Gastroesophageal sphincter (tissue), 4 donors: ENCODE measurements at places on chromosomes 1 and 21. TPM values are rescaled to one million over a fixed set of nuclear protein-coding genes. Genes with fewer than 3 reads are reported as not detected.

The FCRL2 gene
- total RNA-seq = not detected

DNA sequence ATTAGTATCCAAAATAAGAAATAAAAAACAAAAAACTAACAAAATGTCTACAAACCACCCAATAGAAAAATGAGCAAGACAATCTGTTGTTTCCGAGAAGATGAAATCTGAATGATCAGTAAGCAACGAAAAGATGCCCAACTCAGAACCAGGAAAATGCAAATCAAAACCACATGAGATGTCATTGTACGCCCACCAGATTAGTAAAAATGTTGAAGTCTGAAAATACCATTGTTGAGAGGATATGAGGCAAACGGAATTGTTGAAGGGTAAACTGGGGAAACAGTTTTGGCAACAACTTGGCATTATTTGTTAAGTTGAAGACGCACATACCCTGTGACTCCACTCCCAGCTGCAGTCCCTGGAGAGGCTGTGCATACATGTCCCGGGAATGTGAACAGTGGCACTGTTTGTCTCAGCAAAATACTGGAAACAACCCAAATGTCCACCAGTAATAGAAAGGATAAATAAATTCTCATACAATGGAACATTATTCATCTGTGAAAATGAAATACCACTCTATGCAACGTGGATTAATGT is 10.6 kb downstream of the ZBTB17 start:
- ATAC-seq = peak; percentile 42

DNA sequence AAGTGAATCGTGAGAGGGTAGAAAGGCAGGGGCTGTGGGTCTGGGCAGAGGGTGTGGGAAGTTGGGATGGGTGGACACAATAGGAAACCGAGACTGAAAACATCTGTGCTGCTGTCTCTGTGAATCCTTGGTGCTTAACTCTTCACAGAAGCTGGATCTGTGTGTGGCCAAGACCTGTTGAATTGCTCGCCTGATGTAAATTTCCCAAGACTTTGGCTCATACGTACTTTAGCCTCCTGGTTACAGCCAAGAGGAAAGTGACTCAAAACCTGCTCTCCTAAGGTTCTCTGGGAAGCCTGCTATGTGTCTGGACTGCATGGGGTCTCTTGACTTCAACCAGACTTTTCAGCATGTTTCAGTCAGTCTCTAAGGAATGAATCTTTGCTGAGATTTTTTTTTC is 270.3 kb downstream of the RWDD3 start:
- no peak for ATAC-seq

DNA sequence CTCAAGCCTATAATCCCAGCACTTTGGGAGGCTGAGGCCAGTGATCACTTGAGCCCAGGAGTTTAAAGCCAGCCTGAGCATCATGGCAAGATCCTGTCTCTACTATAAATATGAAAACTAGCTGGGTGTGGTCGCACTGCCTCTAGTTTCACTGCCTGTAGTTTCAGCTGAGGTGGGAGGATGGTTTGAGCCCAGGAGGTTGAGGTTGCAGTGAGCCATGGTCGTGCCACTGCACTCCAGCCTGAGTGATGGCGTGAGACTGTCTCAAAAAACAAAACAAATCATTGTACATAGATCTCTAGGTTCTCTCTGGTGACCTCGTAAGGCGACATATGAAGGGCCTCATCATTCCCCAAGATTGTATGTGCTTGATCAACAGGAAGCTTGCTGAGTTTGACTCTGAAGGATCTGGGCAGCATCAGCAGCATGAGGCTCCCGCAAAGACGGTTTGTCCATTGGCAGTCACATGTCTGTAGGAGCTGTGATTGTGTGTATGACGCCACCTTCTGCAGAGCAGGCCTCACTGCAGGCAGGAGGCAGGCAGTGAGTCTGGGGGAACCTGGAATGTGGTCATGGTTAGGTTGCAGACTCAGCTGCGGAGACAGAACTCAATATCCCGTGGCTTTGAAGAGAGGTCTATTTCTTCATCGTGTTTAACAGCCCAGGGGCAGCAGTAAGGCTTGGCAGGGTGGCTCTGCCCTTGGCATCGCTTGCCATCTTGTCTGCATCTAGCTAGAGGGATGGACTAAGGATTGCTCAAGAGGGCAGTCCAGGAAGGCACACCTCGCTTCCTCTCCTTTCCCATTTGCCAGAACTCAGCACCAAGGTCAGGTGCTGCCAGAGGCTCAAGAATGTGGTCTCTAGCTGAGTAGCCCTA is 14.0 kb downstream of the ATP5PO start:
- peak; percentile 57 for ATAC-seq

DNA sequence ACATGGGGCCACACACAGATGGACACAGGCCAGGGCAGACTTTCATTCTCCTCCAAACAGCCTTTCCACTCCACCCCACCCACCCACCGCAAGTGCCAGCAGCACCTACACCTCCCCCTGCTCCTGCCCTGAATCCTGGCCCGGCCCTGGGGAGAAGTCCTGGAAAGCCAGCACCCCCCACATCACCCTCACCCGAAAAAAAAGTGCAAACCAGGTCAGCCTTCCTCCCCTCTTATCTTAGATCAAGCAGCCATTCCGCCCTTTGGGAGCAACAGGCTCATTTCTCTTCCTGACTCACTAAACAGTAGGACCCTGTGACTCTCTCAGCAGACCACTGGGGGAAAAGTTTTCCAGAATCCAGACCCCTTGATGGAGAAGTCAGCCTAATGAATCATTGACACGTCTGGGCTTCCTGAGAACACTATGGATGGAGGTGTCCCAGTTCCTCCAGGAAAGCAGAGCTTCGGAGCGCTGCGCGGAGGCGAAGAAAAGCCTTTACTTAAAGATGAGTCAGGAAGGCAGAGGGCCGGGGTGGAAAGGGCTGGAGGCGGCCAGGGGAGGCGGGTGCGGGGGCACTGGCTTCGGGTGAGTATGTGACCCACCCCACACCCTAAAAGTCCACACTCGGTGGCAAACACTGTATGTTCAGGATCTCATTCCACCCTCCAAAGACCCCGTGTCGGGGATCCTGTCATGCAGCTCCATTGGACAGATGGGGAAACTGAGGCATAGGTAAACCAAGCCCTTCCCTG is 588.7 kb downstream of the MATN1 start:
- ATAC-seq = no peak

- no peak for ATAC-seq
Observed at GRCh38 chr21:35349376-35350080, 300.4 kb upstream of the RUNX1 start.

DNA sequence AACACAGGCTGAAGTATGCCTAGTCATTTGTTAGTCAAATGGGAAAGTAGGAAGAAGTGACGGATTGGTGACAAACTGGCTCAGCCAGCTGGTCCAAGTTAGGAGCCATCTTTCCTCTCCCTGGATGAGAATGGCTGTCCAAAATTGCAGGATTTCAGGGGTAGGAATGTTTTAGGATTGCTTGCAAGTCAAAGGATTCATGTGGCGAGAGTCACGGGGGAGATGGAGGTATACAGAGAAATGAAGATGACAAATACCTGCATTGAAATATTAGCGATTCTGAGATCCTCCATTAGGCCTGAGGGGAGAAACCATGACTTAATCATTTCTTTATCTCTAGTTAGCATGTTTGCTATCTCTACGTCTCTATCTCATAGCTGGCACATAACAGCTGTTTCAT is 41.8 kb upstream of the PIGC start:
- no peak for ATAC-seq

DNA sequence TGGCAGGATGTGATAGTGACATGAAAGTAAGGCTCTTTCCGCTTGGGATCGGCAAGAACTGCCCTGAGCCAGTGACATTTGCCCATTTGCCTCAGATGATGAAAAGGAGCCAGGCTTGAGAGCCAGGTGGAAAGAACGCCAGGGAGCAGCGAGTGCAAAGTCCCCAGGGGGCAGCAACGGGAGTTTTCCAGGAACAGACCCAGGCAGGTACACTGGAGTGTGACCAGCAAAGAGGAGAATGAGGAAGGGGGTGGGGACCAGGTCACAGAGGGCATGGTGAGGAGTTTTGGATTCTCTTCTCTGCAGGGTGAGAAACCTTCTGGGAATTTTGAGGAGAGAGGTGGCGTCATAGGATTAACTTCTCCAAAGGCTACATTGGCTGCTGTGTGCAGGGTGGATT is 10.8 kb upstream of the ETS2 start:
- no peak for ATAC-seq

DNA sequence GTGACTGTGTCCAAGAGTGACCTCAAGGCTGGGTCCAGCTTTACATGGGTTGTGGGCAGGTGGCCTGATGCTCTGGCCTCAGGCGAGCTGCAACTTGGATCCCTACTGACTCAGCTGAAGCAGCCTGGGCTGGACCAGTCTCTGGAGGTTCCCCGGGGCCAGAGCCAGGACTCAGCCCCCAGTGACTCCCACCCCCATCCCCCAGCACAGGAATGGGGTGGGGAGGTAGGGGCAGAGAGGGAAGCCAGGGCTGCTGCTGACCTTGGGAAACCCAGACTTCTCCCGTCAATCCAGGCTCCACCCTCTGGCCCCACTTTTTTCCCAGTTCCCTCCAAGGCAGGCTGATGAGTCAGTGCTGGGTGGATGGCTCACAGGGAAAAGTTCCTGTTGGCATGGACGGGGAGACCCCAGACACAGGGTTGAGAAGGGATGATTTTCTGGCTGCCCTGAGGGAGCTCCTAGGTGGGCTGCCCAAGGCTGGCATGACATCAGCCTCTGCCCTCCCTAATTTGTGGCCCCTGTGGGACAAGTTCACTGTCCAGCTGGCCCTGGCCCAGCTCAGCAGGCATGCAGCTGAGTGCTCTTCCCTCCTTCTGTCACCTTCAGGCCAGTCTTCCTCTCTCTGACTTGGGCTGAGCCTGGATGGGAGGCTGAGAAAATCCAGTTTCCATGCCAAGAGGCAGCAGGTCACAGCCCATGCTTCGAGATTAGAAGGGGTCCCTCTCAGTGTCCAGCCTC is 2.2 kb downstream of the ZC3H12A start:
- peak; percentile 52 for ATAC-seq

The ATP1A4 gene
- not detected for total RNA-seq

DNA sequence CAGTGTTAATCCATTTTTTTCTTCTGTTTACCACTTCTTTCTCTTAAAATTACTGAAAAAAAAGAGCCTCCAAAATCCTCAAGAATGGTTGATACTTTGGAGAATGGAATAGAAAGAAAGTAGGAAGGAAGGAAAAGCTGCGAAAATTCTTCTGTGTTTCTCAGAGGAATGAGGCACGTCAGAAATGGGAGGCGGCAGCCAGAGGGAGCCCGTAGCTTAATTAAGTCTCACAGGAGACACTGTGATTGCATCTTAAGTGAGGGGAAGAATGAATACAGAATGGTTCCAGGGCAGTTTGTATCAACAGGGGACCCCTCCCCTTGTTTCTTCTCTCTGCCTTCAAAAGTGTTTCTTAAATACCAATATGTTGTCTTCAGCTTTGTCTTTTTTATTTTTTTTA is 1099.5 kb downstream of the PLA2G4A start:
- no peak for ATAC-seq

GRCh38 chr1:160637821-160638539 is 8.9 kb downstream of the SLAMF1 start:
- ATAC-seq = no peak

GRCh38 chr1:230077436-230078213 is 10.6 kb downstream of the GALNT2 start:
- ATAC-seq = no peak

The NLRP3 gene
- 3.1 TPM for total RNA-seq

DNA sequence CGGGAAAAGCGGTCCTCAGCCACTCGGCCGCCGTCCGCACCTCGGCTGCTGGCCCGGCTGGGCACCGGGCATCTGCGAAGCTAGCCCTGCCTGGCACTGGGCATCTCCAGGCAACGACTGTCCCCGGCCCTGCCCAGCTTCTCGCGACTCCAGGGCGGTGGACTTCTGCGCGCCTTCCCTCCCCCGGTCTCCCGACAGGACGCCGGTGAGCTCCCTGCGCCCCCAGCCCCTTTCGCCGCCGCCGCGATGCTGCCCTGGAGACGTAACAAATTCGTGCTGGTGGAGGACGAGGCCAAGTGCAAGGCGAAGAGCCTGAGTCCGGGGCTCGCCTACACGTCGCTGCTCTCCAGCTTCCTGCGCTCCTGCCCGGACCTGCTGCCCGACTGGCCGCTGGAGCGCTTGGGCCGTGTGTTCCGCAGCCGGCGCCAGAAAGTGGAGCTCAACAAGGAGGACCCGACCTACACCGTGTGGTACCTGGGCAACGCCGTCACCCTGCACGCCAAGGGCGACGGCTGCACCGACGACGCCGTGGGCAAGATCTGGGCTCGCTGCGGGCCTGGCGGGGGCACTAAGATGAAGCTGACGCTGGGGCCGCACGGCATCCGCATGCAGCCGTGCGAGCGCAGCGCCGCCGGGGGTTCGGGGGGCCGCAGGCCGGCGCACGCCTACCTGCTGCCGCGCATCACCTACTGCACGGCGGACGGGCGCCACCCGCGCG is 514 bp downstream of the FAM43B start:
- ATAC-seq = no peak

GRCh38 chr1:89872567-89872966 is 51.7 kb downstream of the LRRC8D start:
- no peak for ATAC-seq

The AMY1C gene
- not detected for total RNA-seq

The NBPF20 gene
- total RNA-seq = 4.9 TPM

DNA sequence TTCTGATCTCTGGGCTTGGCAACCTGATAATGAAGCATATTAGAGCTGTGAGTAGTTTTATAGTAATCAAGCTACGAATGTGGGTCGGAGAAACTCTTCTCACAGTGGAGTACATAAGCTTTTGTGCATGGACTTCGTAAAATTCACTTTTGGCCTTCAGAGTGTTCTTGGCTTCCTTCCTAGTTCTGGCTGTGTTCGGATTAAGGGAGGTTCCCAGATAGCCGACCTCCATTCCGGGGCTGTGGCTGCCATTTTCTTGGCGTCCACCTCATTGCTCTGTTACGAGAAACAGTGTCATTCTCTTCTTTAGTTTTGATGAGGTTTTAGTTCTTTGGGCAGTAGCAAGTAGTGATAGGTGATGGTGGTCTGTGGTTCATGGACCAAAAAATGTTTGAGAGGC is 26.3 kb downstream of the CAMTA1 start:
- ATAC-seq = no peak

The RAD54L gene
- not detected for total RNA-seq

GRCh38 chr1:3348196-3348865 is 106.1 kb upstream of the ARHGEF16 start:
- no peak for ATAC-seq

- peak; percentile 78 for ATAC-seq
Observed at GRCh38 chr1:116496380-116496779, 74.4 kb downstream of the CD58 start.

- peak; percentile 50 for ATAC-seq
Observed at GRCh38 chr1:175152006-175152652, 40.4 kb downstream of the KIAA0040 start.

DNA sequence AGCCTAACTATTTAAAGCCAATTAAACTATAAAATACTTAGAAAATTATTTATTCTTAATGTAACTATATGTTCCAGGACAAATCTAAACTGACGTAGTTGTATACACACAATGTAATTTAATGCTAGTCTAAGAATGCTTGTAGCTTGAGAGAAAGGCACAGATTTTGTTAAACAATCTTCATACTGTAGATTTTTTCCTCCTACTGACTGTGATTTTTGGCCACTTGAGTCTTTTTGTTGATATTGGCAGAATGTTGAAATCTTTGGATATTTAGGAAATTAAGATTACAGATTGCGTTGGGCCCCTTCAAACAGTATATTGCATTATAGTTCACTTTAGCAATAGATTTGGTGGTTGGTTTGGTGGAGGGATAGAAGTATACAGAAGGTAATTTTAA is 40.5 kb downstream of the ATF3 start:
- ATAC-seq = no peak
